ENCODE measurements at places on chromosomes 1 and 21.

DNA sequence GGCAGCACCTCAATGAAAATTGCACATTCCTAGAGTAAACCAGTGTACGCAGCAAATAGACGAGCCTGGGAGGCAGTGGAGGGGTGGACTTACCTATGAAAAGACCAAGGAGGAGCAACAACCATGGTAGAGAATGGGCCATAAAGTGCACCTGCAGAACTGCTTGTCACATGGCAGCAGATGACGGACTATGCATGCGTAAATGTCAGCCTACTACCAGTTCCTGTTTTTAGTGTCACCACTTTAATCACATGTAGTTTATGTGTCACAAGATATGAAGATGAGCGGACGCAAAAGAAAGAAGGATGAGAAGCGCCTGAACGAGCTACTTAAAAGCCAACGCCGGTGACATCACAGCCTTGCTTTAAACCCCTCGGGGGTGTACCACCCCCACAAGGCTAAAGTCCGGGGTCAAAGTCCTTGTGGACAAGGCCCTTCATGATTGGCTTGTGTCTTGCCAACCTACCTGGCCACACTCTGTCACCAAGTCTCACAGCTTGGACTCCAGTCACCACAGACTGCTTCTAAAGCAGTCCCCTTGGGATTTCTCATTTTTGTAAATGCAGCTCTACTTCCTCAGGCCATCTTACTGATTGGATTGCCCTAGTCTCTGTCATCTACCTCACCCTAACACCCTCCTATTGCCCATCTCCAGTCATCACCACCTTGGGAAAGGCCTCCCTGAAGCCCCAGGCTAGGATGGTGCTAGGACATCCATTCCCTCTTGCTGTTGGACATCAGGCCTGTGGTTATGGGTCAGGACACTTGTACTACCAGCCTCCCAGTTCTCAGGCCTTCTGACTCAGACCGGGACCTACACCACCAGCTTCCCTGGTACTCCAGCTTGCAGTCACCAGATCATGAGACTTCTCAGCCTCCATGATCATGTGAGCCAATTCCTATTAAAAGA lies 6.0 kb upstream of the LY9 start:
- DNase-seq: no peak

- DNase-seq: no peak
Measured at GRCh38 chr1:88378560-88378959, 305.5 kb upstream of the PKN2 start.

GRCh38 chr21:32096411-32096810 lies 182.4 kb downstream of the MIS18A start:
- DNase-seq: no peak

DNA sequence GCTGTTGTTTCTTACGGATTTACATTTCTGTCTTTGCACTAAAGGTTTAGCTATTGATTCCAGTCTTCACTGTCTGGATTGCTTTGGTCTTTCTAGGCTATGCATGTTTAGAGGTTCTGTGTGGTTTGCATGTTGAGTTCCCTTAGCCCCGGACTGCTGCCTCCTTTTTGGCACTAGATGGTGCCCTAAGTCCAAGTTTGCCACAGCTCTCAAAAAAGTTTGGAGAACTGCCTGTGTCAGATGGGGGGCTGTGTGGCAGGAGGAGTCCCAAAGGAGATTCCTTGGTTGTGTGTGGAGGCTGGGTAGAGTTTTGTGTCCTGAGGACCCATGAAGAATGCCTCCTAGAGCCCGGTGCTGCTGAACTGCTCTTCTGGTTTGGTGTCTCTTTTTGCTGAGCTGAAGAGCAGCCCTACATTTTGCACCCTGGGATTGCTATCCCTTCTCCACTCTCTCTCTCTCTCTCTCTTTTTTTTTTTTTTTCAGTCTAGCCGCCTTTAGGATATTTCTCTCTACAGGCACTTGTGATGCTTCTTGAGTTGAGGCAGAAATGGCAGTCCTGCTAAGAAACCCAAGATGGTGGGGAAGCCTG lies 74.4 kb downstream of the PTGS2 start:
- peak; percentile 40 for DNase-seq

DNA sequence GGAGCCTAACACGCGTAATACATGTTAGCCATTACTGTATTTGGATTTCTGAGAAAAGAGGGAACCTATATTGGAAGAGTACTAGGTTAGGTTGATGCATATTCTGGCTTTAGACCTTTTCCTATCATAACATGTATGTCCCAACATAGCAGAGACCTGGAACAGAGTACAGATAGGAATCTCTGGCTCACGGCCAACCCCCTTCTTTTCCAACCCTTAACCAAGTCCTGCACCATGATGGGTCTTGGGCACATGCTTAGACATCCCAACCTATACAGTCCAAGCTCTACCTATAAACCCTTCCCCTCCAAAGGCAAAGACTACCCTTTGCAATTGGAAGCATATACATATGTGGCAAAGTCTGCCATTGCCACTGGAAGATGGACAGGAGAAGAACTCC lies 227.9 kb downstream of the TM2D1 start:
- no peak for DNase-seq

DNA sequence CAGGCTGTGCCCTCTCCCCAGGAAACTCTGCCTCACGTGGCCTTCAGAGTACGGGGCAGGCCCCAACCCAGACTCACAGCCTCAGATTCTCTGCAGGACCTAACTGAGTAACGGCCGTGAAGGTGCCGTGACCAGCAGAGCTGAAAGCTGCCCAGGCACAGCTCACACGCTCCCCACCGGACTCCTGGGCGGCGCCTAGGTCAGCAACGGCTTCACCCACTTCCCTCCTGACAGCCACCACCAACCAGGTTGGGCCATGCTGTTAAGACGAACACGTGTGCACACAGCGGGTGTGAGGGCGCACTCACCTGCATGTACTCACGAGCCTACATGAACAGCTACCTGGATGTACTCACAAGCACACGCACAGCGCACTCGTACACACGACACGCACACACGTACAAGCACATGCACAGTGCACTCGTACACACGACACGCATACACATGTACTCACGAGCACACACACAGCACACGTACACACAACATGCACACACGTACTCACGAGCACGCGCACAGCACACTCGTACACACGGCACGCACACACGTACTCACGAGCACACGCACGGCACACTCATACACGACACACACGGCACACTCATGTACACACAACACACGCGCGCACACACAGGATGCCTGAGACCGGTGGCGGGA lies 8.7 kb upstream of the TNFRSF4 start:
- DNase-seq: no peak

- DNase-seq: no peak
Measured at GRCh38 chr1:165737196-165737595, 31.5 kb downstream of the TMCO1 start.

- DNase-seq: no peak
Measured at GRCh38 chr1:172275478-172275877, 145.0 kb upstream of the C1orf105 start.

GRCh38 chr1:75233302-75233929 lies 99.2 kb downstream of the LHX8 start:
- DNase-seq: peak; percentile 19

GRCh38 chr1:91796390-91796654 lies 89.6 kb downstream of the TGFBR3 start:
- DNase-seq: no peak

DNA sequence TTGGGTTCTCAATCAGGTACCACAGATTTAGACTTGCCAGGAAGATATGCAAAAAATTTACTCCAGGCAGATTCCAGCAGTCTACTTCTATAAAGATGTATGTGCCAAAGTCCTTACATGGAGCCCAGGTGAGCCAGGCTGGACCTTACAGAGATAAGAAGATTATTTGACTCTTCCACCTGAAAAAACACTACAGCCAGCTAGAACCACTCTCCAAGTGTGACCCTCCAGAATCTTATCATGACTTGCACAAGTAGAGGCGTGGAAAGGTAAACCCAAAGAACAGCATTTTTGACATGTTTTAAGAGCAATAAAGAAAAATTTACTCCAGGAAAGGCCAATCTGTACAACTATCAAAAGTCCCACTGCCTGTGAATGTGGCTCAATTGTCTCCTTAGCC lies 146.8 kb upstream of the DPT start:
- no peak for DNase-seq

GRCh38 chr1:233554037-233554436 lies 59.9 kb upstream of the KCNK1 start:
- DNase-seq: no peak

GRCh38 chr1:12059226-12059625 lies 3.9 kb upstream of the TNFRSF8 start:
- DNase-seq: no peak

DNA sequence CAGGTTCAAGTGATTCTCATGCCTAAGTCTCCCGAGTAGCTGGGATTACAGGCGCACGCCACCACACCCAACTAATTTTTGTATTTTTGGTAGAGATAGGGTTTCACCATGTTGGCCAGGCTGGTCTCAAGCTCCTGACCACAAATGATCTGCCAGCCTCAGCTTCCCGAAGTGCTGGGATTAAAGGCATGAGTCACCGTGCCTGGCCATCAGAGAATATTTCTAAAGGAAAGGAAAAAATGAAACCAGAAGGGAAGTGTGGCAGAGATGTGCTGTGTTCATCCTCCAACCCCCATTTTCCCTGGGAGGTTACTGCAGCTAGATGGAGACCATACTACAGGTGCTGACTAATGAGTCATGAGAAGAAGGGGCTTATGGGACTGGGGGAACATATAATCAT lies 964.1 kb downstream of the TTLL7 start:
- no peak for DNase-seq

- DNase-seq: no peak
Measured at GRCh38 chr21:46124926-46125845, 27.3 kb downstream of the COL6A2 start.

GRCh38 chr1:197180252-197180878 lies 33.9 kb upstream of the ASPM start:
- DNase-seq: no peak

DNA sequence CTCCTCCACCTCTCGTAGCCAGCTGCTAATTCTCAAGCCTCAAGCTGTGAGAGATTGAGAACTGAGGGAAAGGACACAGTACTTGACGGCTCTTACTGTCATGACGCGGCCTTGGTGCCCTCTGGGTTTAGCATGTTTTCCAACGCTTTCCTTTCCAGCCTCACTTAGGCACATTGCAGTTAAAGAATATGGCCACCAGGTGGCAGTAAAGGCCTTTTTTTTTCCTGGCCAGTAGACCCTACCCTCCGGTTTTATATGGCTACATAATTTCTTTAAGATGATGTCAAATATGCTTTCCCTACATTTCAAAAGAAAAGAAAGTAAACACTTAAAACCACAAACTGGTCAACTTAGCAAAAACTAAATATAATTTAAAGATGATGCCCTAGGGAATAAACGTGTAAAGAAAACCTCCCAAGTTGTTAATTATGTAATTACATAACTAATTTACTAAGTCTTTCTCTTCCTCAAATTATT lies 56.8 kb upstream of the PRDX6 start:
- DNase-seq: peak; percentile 67

DNA sequence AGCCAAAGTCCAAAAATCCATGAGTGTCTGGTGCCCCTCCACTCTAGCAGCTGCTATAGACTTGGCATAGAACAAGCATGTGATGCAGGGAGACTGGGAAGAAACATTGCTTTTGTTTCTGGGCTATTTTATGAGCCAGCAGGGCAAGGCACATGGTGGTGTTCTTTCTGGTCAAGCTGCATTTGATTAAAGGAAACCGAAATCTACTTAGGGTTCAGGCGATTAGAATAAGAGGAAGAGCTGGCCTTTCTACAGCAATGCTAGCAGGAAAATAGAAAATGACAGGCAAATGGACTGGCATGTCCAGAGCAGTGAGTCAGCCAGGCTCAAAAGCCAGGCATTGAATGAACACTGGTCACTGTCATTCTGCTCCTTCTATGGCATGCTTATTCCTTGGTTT lies 28.5 kb upstream of the ARHGAP29 start:
- DNase-seq: no peak

DNA sequence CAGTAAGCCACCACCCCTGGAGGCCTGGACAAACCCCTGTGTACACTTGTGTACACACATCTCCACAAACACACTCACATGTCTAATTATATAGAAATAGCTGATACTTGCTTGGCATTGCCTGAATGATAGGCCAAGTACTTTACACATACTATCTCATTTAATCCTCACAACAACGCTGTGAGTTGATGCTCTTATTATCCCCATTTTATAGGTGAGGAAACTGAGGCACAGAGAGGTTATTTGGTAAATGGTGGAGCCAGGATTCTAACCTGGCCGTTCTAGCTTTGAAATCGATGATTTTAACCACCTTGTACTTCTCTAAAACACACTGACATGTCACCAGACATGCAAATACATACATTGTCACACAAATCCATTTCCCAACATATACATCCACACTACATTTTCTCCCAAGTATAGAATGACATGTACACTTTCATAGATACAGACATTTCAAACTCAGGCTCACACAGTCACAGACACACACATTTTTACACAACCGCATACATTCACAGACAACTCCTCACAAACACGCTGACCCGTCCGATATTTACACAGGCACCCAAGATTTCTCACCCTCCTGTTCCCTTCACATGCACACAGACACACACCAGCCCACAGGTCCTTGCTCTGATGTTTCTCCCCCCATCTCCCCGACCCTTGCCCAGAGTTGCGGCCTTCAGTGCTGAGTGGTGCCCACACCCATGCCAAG lies 3.2 kb downstream of the ARHGEF19 start:
- no peak for DNase-seq

- DNase-seq: no peak
Measured at GRCh38 chr1:54540582-54541295, 7.3 kb upstream of the ACOT11 start.

DNA sequence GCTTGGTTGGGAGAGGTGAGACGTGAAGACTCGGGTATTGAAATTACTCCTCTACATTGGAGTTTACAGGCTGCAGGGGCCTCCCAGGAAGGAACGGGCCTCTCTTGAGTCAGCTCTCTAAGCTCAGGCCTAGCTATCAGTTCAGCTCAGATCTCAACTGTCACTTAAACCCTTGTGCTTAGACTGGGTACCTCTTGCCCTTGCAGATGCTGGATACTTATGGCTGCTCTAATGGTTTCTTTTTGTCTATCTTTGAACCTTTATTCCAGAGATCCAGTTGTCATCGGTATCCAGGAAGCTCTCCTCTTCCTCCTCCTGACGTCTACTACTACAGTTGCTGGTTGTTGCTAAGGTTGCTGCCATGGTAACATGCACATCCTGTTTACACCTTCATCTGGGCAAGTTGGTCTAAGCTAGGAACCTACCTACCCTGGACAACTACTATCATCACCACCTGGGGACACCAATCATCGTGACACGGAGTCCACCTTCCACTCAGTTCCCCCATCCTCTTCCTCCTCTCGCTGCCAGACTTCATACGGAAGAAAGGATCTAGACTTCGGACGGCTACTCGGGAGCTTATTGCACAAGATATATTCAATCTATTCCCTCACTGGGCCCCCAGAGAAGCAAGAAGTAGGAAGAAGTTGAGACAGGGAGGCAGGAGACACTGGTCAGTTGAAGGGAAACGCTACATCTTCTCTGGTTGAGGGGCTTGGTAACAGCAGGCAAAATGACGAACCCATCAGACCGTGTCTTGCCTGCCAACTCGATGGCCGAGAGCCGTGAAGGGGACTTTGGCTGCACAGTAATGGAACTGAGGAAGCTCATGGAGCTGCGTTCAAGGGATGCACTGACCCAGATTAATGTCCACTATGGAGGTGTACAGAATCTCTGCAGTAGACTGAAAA lies 56.1 kb downstream of the ATP2B4 start:
- peak; percentile 92 for DNase-seq

- no peak for DNase-seq
Measured at GRCh38 chr1:84407524-84407923, 9.2 kb downstream of the DNASE2B start.
